Left ventricle myocardium superior (tissue), 1 donor: ENCODE measurements at places on chromosomes 12 and 14. TPM values are rescaled to one million over a fixed set of nuclear protein-coding genes. Genes with fewer than 3 reads are reported as not detected.

The MYF5 gene
- total RNA-seq = not detected

The POLE2 gene
- 0.40 TPM for total RNA-seq

The SPRING1 gene
- total RNA-seq = 9.2 TPM

The IGF1 gene
- 6.4 TPM for total RNA-seq

The LRFN5 gene
- total RNA-seq = 0.37 TPM

The CRIP2 gene
- 1,036 TPM for total RNA-seq

The NFATC4 gene
- total RNA-seq = 21.7 TPM

The IRAK3 gene
- 5.3 TPM for total RNA-seq
